Right kidney (tissue), 9 donors: ENCODE measurements at places on chromosomes 2 and 18.

DNA sequence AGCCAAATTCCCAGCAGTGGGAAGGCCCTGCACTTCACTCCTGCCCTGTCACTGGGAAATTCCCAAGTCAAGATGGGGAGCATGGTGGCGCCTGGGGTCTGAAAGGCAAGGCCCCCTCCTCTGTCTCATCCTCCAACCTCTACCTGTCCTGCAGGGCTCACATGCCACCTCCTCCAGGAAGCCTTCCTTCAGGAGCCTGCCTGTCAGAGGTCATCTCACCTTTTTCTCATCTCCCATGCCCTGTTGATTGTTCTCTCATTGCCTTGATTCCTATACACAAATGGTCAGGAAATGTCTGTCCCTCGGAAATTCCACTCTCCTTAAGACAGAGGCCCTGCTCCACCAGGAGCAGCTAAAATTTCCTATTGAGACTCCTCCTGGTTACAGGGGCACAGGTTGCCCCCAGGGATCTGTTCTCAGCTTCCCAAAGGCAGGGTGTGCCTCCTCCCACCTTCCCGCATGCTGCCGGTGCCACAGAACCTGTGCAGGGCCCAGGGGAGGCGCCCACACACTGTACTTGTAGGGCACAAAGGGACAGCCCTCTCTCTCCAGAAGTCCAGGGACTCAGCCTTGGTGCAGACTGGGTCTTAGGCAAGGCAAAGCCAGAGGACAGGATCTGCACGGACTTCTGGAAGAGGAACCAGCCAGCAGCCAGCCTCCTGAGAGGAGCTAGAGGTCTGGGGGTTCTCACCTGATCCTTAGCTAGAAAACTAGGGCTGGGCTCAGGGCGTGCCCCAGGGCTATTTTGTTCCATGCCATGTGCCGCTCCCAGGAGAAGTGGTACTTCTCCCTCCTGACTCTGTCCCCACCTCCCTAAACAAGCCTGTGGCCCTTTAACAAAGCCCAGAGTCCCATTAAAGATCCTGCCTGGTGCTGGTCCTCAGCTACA lies 12.9 kb downstream of the HES6 start:
- DNase-seq, result no peak

DNA sequence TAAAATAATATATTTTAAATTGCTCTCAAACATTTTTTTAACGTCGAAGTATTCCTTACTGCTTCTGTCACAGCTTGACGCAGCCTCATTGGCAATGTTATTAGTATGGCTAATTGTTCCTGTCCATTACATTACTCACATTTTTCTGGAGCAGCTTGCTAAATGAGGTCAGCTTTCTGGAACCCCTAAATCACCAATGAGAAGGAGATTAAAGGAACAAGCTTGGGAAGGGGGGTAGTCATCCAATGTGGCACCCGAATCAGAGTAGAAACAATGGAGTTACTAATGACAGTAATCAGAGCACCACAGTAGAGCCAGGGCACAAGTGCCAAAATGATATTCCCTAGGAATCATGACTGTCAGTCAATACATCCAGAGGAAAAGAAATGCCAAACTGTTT lies 5.1 kb downstream of the NEUROD1 start:
- DNase-seq, result no peak

DNA sequence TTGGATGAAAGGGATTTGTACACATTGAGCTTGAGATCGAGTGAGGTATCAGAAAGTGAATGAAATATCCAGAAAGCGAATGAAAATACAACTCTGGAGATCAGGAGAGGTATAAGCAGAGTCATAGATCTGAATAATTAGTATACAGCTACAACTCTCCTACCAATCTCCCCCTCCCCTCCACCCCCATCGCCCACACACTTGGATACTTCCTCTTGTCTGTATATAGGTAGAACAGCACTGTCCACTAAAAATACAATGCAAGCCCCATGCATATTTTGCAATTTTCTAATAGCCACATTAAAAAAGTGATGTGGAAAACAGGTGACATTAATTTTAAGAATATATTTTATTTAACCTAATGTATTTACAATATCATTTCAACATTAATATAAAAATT lies 23.7 kb upstream of the WIPF1 start:
- no peak for DNase-seq

GRCh38 chr2:239255218-239255617 lies 145.6 kb downstream of the HDAC4 start:
- DNase-seq, result no peak

- no peak for DNase-seq
Observed at GRCh38 chr18:34904994-34905393, 136.2 kb upstream of the MAPRE2 start.

GRCh38 chr18:34659579-34660517 lies 50.2 kb upstream of the DTNA start:
- DNase-seq, result peak; percentile 21

DNA sequence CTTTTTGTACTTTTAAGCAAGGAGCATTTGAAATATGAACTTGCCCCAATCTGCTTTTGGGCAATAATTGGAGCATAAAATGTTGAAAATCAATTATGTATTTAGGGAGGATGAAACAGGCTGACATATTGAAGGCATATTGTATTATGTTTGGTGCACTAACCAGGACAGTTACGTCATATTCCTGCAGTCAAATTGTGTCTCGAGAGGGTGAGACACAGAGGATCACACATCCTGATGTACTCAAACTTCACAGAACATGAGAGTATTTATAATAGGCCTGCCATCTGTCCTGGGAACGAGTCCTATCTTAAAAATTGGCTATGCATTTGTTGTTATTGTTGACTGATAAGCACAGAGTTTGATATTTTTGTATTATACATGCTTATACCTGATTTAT lies 44.7 kb downstream of the TANC1 start:
- DNase-seq, result no peak

GRCh38 chr2:43265001-43265400 lies 38.6 kb upstream of the ZFP36L2 start:
- no peak for DNase-seq

GRCh38 chr2:73614997-73615396 lies 27.2 kb downstream of the NAT8 start:
- no peak for DNase-seq
